ENCODE measurements at places on chromosomes 16 and 17.

DNA sequence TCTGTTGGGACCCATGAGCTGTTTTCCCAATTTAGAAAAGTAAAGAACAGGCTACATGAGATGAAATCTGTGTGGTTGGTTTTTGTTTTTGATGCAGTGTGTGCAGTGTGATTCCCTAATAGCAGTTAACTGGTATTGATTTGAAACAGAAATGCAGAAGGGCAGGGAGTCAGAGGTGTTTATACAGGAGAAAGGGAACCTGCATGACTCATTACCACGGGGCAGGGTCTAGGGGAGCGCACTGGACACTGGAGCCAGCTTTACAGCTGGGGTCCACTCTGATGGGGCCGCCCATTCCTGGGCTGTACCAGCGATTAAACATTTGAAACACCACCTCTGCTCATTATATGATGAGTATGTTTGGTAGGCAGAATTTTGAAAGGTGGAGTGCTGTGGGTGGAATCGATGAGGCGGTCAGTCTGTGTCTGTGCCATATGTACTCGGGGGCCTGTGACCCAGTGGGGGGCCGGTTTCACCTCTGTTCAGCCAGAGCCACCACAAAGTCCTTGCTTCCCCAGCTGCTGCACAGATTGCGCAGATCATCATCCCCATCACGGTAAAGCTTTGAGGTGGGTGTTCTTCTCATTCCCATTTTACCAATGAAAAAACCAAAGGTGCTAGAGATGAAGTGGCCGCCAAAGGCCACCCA is 142.5 kb downstream of the CMIP start:
- no peak for DNase-seq

GRCh38 chr17:75531721-75532072 is 6.2 kb downstream of the LLGL2 start:
- no peak for DNase-seq

DNA sequence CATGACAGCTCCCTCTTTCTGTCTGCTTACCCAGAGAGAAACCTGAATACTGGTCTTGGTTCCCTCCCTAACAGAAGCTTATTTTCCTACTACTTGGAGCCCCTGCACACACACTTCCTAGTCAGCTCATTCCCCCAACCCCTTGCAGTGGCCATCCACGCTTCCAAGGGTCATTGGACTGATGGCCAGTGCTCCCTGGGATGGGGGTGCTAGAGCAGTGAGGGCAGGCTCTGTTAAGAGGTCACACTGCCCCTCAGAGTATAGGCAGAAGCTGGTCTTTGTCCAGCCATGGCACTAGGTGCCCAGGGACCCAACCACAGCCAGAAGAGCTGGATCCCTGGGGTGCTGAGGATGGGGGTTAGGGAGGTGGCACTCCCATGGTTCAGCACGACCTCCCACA is 12.5 kb downstream of the DRC3 start:
- no peak for DNase-seq

DNA sequence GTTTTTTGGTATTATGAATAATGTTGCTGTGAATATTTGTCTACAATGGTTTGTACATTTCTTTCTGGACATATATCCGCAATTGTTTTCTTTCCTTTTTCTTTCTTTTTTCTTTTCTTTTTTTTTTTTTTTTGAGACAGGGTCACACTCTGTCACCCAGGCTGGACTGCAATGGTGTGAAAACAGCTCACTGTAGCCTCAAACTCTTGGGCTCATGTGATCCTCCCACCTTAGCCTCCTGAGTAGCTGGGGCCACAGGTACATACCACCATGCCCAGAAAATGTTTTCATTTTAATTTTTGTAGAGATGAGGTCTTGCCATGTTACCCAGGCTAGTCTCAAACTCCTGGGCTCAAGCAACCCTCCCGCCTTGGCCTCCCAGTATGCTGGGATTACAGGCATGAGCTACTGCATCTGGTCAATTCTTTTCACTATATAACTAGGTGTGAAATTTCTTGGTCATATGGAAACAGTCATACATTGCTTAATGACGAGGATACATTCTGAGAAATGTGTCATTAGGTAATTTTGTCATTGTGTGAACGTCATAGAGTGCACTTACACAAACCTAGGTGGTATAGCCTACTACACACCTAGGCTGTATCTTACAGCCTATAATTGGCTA is 15.2 kb downstream of the IL21R start:
- no peak for DNase-seq

DNA sequence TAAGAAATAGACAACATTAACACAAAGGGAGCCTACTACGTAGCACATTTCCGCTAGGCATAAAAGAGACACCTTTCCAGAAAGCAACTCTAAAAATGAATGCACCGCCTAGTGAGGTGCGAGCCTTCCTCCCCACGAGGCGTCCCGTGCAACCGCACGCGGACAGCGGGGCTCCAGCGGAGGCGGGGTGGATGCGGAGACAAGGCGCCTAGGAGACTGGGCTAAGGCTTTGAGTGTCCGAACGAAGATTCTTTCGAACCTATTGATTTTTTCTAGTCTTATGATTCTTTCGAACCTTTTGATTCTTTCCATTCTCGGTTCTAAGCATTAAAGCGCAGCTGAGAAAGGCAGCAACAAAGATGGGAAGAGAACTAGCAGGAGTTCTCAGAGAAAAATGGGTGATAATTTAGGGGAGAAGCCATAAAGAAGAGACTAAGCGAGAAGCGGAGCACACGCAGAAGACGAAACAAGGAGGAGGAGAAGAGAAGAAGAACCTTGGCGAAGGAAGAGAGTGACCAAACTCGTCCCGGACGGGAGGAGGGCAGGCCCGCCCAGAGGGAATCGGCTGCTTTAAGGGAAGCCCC is 394 bp upstream of the CPD start:
- DNase-seq = no peak

DNA sequence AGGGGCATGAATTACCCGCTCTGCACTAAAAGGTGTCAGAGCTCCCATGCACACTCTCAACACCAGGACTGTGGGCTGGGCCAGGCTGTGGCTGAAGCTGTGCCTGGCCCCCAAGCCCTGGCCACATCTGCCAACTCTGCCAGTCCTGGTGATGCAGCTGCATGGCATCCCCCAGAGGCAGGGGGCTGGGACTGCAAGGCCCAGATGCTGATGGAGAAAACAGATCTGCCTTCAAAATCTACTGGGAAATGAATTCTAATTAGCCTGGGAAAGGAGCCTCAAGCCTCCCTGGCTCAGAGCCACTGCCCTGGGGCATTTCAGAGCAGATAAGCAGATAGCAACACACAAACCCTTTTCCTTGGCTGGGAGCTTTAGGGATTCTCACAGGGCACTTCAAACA is 3.4 kb downstream of the CHST6 start:
- no peak for DNase-seq

DNA sequence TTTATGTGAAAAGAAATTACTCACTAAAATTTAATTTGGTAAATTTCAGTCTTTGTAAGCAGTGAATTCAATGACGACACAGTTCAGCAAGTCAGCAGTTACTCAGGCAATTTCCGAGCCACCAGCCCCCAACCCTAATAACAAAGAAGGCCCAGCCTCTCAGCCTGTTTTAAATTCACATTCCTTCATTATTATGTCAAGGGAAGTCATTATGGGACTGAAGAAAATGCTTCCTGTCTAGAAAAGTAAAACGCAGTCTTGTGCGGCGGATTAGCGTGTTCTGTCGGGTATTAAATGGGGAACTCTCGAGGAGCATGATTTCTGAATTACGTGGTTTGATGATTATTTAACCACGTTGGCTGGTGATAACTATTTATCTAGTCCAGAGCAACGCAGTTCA is 177.6 kb downstream of the AIPL1 start:
- DNase-seq = no peak

GRCh38 chr17:57551321-57552079 is 193.6 kb downstream of the CCDC182 start:
- no peak for DNase-seq

GRCh38 chr16:84874553-84874952 is 54.8 kb downstream of the CRISPLD2 start:
- no peak for DNase-seq

DNA sequence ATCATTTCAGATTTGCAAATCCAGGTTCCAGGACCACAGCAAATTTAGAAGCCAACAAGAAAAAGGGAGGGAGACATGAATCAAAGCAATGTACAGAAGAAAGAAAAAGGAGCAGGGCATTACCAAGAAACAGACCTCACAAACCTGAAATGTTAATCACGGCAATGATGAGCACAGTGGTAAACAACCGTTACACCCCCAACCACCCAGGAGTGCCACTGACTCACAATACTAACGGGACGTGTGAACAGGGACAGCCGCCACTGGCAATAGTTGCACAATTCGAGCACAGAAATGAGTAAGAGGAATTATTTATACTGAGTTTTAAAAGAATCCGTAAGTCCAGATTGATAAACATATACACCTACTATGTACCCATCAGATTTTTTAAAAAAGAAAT is 13.8 kb downstream of the USP22 start:
- DNase-seq = no peak

GRCh38 chr16:48176635-48177408 is 21.0 kb upstream of the ABCC12 start:
- DNase-seq = no peak

DNA sequence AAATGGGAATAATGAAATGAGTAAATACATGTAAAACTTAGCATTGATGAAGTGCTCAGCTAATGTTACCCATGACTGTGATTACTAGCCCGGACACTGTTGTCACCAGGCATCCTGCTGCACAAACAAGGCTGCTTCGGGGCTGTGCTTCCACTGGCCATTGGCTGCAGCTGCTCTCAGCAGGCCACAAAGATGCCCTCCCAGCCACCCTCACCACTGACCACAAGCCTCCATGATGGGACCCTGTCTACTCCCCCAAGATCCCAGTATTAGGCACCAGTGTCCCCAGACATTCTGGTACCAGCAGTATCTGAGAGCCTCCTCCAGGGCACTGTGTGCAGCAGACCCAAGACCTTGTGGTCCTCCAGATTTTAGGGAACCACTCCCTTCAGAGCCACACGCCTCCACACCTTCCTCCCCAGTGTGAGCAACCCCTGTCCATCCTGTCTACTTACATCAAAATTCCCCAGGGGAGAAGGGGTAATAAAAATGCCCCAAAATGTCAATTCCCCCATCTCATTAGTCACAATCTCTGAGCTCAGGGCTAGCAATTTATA is 19.7 kb upstream of the NUP93 start:
- DNase-seq = no peak

DNA sequence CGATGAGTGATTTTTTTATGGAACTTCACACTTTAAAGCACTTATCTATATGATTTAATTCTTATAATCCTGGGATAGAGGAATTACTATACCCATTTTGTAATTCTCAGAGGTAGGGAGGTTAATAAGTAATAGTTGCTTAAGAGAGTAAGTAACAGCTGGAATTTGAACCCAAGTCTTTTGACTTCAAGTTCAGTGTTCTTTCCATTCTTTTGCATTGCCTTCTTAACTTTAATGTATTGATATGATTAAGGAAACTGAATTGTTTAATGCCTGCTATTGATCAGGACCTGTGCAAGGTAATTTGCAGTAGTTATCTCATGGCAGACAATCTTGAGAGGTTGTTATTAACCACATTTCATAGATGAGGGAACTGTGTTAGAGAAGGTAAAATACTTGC is 78.5 kb downstream of the TUBD1 start:
- no peak for DNase-seq

DNA sequence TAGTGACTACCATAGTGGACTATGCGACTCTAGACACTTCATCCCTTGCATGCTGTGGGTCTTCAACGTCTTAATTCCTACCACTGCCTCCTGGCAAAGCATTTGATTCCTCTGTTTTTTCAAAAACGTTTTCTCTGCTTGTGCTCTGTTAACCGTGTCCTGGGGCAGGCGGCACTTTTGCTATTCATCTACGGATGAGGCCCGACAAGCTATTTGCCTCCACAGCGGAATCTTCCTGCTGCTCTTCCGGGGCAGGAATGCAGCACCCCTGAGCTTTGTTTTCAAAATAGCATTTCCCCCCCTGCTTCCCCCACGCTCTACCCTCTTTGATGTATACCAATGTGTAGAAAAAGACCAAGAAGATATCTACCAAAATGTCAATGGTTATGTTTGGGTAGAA is 39.8 kb upstream of the METTL16 start:
- DNase-seq = no peak

DNA sequence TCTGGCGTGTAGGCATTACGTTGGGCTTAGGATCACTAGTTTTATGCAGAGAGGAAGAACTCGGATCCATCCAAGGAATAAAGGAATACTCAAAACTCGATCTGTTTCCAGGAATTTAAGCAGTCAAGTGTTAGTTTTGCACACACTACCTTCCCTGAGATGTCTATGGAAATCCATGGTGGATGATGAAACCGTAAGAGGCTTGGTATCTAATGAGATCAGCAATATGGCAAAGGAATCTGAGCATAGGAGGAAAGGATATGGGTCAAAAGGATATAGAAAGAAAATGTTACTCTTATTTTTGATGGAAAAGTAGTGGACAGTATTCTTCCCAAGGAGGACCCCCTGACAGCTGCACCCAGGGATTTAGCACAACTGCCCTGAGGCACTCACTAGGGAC is 59.6 kb downstream of the SMG6 start:
- DNase-seq = no peak

DNA sequence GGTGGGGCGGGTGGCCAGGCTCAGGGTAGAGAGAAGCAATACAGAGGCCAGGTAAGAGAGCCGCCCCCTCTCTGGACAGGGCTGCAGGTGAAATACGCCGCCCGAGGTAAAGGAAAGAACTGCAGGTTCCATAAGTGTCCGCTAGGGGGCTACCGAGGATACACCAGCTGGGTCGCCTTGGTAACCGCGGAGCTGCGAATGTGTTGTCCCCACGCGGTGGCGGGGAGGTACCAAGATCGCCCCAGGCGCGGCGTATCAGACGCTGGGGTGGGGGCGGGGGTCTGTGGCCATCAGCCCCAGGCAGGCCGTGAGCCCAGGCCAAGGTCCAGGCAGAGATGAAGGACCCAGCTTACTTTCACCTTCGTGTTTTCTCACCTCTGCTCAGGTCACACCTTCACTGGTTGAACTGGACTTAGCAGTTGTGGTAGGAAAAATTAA is 18.4 kb upstream of the ZFP90 start:
- peak; percentile 86 for DNase-seq

- no peak for DNase-seq
These were observed 320.8 kb downstream of the CDH8 start for GRCh38 chr16:61715393-61715792.

DNA sequence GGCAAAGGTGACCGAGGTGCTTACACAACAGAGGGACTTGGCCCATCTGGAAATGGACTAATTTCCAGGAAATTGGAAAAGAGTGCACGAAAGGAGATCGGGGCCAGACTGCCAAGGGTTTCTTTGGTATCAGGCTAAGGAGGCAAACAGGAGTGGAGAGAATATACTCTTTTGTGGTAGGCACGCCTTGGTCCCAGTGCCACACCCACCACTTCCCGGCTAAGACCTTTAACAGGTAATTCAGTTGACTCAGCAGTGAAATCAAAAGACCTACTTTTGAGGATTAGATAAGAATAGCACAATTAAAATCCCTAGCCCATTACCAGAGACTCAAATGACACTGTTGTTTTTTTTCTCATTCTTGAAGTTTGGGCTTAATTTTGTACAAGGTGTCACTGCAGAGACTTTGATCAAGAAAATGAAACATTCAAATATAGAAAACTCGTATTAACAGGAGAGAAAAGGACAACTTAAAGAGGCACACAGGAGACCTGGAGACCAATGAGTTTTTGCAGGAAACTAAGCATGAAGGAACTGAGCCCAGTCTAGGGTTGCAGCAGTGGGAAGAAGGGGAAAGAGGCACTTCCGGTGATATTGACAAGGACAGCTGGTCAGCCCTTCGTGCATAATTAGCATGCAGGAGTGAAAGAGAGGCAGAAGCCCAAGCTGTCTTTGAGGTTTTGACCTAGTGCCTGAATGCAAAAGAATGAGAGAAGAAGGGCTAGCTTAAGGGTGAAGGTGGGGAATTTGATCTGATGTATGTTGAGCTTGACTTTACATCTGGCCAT is 265.5 kb upstream of the CCL2 start:
- no peak for DNase-seq

GRCh38 chr16:15484662-15485061 is 50.3 kb downstream of the BMERB1 start:
- no peak for DNase-seq
